Left hindlimb (tissue), 1 donor: ENCODE measurements at places on chromosomes 5 and 9.

GRCh38 chr5:97047076-97047475 lies 95.3 kb downstream of the LIX1 start:
- no peak for DNase-seq

DNA sequence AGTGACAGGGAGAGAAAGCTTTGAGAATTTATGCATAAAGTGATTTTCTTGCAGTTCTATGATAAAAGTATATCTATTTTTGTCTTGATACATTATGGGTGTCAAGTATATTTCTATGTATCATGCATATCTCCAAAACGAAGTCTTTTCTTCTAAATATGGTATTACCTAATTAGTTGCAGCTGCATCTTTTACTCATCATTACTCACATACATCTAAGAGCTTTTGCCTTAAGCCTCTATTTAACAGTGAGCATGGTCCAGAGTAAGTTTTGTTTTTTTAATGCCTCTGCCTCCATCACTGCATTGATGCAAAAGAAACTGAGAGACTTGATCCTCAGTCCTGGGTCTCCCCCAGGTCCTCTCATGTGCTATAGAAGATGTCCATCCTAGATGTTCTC lies 40.0 kb upstream of the SMC5 start:
- no peak for DNase-seq

- DNase-seq = no peak
Measured at GRCh38 chr9:89622933-89623861, 18.4 kb downstream of the GADD45G start.

DNA sequence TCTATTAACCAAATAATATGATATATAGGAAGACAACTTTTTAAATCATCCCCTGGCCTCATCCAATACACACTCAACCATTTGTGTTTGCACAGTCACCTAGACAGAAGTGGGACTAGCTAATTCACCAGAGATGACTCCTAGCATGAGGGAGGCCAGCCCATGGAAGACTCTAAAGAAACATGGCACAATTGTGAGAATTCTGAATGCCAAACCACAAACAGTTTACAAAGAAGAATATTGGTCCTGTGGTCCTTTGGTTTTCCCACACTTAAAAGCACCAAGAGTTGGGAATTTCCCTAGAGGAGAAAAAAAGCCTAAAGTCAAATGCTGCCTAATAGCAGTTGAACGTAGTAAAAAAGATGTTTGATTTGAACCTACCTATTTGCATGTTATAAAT lies 609.9 kb downstream of the ACTL7B start:
- no peak for DNase-seq

DNA sequence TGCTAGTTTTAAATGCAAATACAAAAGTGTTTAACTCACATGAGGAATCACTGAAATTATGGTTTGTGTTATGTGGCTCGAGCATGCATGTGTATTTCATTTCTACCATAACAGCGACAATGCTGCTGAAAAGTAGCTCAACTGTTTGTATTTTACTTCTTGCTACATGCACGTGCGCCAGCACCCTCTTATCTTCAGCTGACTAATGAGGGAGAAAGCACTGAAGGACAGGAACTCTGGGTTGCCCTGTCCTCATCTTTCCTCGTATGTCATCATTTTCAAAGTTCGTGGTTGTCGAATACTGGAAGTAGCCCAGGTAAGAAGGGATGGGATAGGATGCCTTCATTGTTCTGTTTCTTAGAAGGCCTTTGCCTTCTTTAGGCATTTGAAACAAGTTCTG lies 120.3 kb downstream of the SYK start:
- no peak for DNase-seq

- DNase-seq = no peak
Measured at GRCh38 chr9:89983411-89983810, 378.6 kb downstream of the GADD45G start.

GRCh38 chr5:145579301-145579700 lies 255.8 kb downstream of the PRELID2 start:
- DNase-seq = no peak

DNA sequence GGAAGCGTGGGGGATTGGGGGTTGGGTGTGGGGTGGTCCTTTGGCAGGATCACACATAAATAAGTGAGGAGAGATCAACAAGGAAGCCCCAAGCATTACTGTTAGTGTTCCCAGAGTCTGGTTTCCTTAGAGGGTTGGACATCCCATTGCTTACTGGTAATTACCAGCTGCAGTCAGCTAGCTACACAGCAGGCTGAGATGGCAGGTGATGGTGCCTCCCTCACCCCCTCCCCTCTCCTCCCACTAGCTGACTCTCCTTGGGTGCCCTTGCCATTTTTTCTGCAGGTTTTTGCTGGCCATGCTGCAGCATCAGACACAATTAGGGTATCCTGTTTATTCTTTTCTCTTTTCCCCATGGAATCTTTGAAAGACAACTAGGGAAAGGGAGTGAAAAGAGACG lies 107.5 kb upstream of the TLR4 start:
- DNase-seq = no peak
